Activated naive CD4-positive, alpha-beta T cell (primary cell): ENCODE measurements at places on chromosomes 5 and 9.

- no peak for DNase-seq
Observed at GRCh38 chr9:121987314-121987713, 105.8 kb downstream of the TTLL11 start.

DNA sequence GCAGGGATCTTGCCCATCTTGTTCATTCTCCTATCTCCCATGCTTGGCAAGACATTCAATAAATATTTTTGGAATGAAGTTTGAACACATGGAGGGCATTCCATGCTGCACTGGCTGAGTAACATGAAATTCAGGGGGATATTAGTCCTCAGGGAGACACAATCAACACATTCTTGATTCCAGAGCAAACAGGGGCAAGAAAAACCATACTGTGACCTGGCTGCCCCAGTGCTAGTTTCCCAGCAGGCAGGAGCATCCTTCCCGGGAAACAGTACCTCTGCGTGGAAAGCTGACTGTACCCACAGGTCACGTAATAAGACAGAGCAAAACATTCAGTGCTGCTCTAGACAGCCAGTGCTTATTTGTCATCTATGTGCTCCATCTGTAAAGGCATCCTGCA is 66.3 kb upstream of the SPOCK1 start:
- DNase-seq: no peak

DNA sequence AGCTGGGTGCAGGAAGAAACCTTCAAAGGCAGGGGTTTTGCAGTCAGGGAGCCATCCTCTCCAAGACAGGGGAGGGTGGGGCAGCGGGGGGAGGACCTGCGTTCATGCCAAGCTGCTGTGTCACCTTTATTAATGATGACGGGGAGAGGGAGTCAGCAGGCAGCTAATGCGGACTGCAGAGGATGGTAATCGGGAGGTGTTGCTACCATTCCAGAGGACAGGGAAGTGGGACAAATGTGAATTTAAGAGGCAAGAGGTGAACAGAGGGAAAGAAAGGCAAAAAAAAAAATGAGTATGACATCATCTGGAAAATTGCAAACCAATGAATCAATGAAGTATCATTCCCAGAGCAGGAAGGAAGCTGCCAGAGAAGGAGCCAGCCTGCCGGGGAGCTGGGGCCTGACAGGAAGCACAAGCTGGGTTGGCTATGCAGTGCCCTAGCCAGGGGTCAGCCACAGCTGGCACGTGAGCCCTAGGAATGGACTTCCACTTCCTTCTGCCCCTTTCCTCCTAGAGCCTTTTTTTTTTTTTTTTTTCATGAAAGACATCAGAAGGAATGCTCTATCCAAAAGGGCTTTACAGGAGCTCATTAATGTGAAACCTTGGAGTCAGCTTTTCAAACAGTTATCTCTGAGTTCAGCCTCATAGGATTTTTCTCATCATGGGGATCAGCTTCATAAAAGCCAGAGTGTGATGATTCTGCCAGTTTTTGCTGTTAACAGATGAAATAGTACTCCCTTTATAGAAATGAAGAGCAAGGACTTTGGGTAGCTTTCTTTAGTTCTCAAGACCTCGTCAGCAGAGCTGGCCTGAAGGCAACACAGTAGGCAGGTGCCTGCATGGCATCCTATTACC is 9.2 kb downstream of the INSYN2B start:
- no peak for DNase-seq

- no peak for DNase-seq
Observed at GRCh38 chr5:180040287-180041214, 31.0 kb downstream of the RNF130 start.

DNA sequence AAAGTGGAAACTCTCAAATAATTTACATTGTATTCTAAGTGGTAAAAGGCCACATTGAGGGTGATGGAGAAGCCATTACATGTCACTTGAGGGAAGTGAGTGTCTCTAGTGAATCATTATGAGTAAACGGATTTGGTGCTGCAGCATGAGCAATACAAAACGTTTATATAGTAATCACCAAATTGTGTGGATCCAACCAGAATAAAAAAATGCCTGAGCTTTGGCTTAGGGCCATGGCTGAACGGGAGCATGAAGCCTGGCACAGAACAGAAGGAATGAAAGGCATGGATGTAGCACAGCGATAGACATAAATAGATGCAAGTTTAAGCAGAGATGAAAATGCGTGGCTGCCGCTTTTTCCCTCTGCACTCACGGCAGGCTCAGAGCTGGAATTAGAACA is 58.3 kb downstream of the PTTG1 start:
- no peak for DNase-seq

DNA sequence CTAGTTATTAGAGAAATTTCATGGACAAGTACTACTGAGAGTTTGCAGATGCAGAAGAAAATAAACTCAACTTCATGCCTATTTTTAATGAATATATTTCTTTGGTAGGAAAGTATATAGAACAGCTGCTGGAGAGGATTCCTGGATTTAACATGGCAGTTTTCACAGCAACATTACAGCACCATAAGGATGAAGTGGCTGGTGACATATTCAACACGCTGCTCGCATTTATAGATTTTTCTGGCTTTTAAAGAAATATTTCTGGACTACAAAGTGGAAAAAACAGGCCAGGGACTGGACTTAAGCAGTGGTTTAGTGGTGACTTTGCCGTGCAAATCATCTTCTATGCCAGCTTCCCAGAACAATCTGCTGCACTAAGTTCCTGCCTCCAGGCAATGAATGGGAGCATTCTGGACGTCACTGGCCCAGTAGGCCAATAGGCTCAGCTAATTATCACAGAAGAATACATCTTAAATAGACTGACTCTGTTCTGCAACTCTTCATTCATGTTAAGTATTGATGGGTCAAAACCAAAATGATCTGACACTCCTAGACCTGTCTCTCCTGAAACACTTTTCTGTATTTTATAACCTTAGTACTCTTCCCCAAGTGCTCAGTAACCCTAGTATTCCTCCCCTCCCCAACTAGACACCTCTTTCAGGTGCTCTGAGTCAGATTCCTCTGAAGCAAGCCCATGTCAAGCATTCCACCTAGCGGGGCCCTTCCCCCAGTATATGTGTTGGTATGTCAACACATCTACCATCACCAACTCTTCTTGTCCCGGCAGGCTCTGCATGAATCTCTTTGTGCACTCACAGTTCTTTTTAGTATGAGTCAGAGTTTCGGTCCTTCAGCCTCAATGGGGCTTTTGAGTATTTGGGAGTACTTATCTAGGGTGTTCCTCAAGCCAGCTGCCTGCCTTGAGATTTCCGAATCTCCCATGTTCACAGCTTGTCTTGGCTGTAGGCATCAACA is 625.5 kb downstream of the CHSY3 start:
- no peak for DNase-seq

- DNase-seq: no peak
Observed at GRCh38 chr9:37107701-37108100, 12.7 kb upstream of the ZCCHC7 start.

DNA sequence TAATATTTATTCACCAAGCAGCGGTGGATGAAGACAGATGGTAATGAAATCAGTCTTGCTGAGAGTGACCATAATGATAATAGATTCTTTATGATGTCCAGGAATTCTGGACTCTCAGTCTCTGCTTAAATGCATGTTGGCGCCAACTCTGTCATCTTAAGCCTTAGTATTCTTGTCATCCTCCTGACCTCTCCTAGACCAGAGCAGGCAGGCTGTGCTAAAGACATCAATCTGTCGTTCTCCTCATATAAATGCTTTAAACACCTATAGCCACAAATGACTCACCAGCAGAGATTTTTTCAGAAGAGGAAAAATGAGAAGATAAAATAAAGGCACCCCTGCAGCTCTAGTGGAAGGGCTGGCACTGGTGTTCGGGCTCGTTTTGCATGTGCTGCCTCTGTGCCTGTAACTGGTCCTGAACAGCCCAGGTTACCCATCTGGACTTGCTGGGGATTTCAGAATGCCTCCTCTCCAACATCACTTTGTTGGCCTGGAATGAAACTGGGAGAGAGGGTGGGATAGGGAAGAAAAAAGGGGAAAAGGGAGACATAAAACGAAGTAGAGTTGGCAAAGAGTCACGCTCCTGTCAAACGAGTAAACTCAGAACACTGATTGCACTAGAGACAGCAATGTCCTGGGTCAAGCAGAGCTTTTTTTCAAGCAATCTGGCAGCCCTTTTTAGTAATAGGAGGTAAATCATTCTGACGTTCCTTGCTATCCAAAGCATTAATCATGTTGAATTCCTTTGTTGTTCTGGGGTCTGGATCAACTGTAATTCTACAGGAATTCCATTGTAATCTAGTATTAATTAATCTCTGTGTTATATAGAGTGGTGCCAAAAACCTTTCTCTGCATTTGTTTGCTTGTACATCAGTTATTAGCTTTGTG is 195.5 kb upstream of the CLINT1 start:
- DNase-seq: no peak

DNA sequence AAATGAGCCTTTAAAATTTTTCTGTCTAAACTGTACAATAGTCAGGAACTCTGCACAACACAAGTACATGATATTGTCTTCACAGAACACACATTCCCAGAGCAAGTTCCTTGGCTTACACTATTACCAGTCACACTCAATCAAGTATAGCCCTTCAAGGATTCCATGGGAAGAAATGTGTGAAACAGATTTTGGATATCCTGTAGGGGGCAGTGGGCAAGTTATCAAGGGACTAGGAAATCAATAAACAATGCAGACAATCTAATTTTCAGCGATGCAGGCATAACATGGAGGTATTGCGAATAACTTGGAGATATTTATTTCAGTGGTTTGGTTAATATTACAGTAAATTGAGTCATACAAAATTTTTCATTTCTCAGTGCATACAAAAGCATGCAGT is 1171.5 kb upstream of the NUDT12 start:
- no peak for DNase-seq

DNA sequence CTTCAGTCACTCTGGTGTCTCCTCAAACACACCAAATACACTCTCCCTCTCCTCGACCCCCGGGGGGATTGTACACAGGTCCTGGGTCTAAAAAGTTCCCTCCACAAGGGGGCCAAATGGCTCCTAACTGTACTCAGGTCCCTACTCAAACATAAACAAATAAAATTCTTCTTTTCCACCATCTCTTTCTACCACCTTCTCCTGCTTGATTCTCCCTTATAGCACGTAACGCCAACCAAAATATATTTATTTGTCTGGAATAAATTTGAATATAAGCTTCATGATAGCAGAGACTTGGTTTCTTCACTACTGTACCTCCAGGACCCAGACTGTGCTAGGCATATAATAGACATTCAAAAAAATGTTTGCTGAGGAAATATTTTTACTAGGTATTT is 21.4 kb downstream of the ZNF608 start:
- no peak for DNase-seq

- DNase-seq: no peak
Observed at GRCh38 chr5:129141696-129142095, 47.1 kb downstream of the ISOC1 start.

DNA sequence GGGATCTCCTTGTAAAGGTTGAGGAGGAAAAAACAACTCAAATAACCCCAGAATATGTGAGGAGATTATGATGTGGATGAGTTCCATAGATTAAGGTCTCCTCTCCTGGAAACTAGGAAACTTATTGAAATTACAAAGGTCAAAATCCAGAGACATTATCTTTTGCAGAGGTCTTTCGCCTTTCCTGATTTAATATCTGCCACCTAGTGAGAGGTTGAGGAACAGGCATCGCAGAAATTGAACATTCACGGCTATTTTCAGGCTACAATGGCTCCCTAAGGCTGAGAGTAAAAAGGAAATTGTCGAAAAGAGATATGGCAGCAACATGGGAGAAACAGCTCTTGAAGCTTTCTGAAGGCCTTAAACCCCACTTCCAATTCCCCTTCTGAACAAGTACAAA is 127.5 kb upstream of the PLCXD3 start:
- no peak for DNase-seq

- DNase-seq: no peak
Observed at GRCh38 chr9:78612091-78612490, 315.2 kb downstream of the PSAT1 start.

GRCh38 chr9:134951461-134951860 is 33.7 kb upstream of the FCN1 start:
- DNase-seq: no peak

DNA sequence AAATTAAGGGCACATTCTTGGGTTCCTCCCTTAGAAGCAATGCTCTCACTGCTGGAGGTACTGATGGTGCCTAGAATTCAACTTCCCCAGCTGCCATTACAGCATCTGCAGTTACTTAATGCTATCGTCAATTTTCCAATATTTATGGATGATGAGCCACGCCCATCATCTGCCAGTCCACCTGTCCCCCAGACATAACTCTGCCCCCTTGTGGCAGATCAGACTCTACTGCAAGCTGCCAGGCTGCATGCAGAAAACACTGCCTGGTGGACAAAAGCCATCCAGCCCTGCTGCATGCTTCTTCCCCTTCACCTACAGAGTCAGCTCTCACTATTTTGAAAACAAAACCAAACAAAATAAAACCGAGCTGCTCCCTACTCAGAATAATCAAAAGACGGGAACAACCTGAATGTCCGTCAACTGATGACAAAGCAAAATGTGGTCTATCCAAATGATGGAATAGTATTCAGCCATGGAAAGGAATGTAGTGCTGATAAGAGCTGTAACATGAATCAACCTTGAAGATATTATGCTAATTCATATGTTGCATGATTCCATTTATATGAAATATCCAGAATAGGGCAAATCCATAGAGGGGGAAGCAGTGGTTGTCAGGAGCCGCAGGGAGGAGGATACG is 66.4 kb downstream of the RETREG1 start:
- DNase-seq: no peak

- no peak for DNase-seq
Observed at GRCh38 chr5:35316611-35317274, 86.5 kb upstream of the PRLR start.

GRCh38 chr5:65108786-65109743 is 340.3 kb downstream of the CWC27 start:
- DNase-seq: no peak

GRCh38 chr9:75422944-75423522 is 334.7 kb downstream of the OSTF1 start:
- no peak for DNase-seq

GRCh38 chr5:24094081-24094679 is 550.6 kb downstream of the CDH10 start:
- DNase-seq: no peak

GRCh38 chr5:148957591-148958202 is 105.2 kb downstream of the SH3TC2 start:
- peak; percentile 8 for DNase-seq

DNA sequence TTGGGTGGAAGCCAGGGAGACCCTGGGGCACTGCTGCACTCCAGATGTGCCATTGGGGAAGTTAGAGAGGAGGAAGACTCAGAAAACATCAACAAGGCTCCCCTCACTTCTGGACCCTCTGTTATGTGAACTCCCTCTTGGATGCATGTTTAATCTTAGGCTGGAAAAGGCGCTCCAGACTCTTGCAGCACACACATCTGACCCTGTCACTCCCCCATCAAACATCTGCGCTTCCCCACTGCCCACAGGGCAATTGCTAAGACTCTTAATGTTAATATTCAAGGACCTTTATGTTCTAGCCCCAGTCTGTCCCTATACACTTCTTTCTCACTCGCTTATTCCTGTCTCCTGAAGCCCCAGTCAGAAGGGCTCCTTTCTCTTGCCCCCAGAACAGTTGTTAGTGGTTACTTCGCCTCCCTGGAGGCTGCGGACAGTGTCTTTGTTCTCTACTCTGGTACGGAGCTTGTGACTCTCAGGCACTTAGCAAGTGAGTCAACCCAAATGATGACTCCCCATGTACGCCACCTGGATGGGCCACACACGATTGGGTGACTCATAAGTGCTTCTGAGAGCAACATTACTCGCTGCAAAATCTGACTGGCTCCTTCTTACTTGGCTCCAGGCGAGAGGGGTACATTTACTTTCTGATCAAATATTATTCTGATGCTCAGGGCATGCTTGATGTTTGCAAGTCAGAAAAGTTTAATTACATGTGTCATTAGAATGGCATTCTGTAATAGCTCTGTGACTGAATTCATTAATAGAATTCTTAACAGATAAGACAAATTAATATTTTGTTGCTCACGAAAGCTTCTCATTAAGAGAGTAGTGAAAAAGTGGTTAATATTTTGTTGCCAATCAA is 193.6 kb downstream of the HSPA4 start:
- no peak for DNase-seq
